ENCODE measurements at places on chromosomes 12 and 14.

DNA sequence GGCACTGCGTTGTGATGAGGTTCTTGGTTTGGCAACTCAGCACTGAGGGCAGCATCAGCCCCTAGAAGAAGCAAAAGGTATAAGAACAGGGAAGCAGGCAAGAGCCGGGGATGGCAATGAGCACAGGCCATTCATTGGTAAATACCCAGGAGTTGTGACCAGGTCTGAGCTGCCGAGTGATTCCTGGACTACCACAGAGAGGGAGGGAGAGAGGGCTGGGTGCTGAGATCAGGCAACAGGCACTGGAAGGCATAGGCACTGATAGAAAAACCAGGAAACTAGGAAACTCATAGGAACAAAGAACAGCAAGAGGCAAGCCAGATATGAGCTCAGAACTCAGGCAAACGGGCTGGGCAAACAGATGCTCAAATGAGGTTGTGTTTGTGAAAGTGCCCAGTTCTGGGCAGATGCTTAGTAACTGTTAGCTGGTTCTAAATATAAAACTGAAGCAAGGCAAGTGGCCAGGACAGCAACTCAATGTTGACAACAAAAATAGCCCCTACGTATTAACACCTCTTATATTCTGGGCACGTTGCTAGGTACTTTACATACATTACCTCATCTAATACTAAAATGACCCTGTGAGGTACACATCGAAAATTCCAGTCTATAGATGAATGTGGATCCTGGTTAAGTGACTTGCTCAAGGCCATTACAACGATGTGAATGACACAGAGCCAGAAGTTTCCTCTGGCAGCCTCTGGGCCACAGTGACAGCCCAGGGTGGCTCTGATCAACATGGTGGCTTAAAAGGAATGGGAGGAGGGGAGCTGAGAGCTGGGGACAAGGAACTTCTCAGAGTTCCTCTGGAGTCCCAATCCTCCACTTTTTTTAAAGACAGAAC, 121.1 kb downstream of the PRMT8 start:
- no peak for DNase-seq

DNA sequence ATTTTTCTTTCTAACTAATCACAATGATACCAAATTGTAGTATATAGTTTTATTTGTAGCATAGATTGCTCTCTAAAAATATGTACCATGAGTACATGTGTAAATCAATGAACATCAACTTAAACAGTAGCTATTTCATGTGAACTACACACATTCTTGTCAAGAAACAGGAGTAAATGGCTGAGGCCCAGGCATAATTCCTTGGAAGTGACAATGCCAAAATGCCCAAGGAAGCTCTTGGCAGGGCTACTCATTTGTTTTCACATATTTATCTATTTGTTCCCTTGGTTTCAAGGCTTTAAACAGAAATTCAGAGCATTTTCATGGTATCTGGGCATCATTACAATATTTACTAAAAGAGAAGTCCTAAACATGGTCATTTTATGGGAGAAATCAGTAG, 165.7 kb downstream of the SLC16A7 start:
- DNase-seq: no peak

DNA sequence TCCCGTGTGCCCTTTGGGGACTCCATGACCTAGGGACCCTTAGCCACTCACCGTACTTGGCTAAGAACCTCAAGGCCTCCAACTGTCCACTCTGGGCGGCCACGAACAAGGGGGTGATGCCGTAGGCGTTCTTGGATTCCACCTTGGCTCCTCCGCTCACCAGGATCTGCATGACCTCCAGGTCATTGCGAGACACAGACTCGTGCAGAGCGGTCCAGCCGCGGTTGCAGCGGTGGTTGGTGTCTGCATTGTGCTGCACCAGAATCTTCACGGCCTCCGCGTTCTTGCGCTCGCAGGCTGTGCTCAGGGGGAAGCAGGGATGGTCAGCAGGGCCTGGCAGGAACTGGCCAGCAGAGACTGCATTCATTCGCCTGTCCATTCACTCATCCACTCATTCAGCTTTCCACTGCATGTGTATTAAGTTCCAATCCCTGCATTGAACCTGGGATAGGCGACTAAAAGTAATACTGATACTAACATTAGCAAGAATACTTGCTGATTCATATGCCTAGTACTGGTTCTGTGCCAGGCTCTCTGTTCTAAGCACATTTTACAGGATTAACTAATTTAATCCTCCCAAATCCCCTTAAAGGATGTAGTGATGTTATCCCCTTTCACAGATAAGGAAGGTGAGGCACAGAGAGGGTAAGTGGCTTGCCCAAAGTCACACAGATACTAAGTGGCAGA, 23.9 kb downstream of the FAM181A start:
- no peak for DNase-seq

- peak; percentile 73 for DNase-seq
Measured at GRCh38 chr12:57522011-57522886, at the start of gene MBD6. Gene MBD6 (plus strand): TSS chr12:57522824. CDS start chr12:57524304, 1,480 bp downstream.

- DNase-seq: no peak
Measured at GRCh38 chr14:103377522-103378037, 7.6 kb upstream of the MARK3 start.

Data from NT2/D1 (cell line).